ENCODE measurements at places on chromosomes 11 and 22.
A peak's percentile ranks its signal among the peaks of the same experiment; 100 is the strongest.

DNA sequence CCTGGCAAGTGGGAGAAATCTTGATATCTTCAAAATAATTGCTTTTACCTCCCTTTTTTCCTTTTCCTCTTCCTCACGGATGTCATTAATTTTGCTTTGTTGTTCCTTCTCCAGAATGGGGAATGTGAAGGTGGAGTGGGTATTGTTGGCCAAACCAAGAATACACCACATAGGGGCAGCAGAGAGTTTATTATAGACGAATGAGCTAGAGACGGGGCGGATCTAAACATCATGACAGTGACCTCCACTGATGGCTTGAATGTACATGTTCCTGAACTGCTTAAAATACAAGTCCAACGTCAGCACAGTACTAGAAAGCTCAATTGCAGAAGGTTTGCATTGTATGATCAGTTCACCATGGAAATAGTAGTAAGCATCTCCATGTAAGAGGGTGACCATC lies 122.3 kb upstream of the SNX19 start:
- no peak for DNase-seq

- DNase-seq: no peak
Observed at GRCh38 chr11:62542111-62542745, 4.4 kb downstream of the AHNAK start.

- no peak for DNase-seq
Observed at GRCh38 chr11:78259777-78260487, 71.2 kb downstream of the USP35 start.

GRCh38 chr22:17411213-17411612 lies 42.0 kb downstream of the CECR2 start:
- peak; percentile 76 for DNase-seq

- DNase-seq: peak; percentile 99
Observed at GRCh38 chr22:41697126-41697775, 2.1 kb upstream of the MEI1 start.
